ENCODE measurements at places on chromosomes 6 and 20.

DNA sequence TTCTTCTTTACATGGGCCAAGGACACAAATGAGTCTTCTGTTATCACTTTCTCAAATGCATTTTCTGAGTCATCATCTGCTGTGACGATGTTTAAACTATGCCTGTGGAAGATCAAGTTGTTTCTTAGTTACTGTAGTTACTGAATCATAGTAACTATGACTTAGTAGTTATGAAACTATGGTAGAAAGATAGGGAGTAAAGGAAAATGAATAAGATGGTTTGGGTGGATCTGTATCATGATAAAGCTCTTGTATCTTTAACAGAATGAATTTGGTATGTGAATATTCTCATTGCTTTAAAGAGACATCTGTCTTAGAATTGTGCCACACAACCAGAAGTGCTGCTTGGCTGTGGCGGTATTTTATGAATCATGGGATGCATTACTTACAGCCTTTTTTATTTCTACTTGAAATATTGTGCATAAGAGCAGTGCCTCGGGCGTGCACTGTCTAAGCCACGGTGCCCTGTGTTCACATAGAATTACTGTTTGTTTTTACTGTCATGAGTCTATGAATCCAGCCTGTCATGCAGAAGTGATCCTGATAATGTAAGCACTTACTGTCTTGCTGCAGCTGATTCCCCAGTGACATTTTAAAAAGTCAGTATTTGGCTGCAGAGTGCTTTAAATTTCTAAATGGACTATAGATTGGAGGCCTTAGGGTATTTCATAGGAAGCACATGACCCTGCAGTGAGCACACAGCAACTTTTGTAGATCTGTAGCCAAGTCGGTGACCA lies 215.2 kb downstream of the TMEM242 start:
- peak; percentile 82 for DNase-seq

DNA sequence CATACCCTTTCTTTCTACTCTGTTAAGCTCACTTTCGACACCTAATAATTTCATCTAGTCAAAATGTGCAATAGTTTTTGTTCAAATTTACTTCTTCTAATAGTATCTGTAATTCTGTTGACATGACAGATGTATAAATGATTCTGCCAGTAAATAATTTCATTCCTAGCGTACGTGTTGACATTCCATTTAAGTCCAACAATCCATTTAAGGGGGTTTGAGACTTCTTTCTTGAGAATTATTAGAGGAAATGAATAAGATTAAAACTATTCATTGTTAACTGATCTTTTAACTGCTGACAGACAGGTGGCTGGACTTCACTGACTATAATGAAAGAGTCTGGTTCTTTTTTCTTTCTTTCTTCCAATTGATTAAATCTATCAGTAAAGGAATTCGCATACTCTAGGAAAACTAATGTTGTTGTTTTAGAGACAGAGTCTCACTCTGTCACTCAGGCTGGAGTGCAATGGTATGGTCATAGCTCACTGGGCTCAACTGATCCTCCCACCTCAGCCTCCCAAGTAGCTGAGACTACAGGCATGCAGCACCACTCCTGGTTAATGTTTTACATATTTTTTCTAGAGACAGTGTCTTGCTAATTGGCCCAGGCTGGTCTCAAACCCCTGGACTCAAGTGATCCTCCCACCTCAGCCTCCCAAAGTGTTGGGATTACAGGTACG lies 55.9 kb downstream of the MAP3K5 start:
- DNase-seq: no peak

DNA sequence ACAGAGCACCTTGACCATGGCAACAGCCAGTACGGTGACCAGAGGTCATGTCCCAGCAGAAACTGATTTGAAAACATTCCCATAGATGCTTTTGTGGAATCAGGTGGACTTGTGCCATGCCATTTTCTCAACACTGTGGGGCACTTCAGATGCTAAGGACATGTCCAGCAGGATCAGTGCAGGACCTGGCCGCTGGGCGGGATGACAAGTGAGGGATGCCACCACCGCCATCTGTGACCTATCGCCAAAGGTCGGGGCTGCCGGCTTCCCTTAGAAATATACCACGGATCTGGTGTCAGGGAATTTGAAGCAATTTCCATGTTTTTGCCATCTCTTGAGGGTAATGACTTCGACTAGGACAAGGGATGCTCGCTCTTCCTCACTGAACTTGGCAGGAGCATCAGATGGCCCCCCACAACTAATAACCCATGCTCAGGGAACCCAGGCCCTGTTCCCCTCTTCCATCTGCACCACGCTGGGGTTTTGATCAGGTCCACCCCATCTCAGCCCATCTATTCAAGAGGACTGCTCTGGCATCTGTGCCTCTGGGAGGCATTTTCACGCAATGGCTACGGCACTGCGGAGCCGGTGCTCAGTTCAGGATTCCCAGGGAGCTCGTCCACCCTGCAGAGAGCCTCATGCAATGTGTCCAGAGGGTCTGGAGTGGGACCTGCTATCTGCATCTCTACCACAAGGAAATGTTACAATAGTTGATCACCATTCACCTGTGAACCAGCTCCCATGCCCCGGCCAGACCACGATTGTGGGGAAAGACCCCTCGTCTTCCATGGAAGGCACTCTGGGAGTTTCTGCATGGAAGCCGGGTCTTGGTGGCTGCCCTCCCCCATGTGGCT lies 302.6 kb downstream of the TAF4 start:
- DNase-seq: no peak

GRCh38 chr6:158086504-158087223 lies 81.4 kb downstream of the SERAC1 start:
- DNase-seq: peak; percentile 16

Measured in HS-5 (cell line).